Activated B cell treated with CpG ODN at 0.5 μM for 24 hours (primary cell): ENCODE measurements at places on chromosomes 7 and 10. TPM values are rescaled to one million over a fixed set of nuclear protein-coding genes. Genes with fewer than 3 reads are reported as not detected.

DNA sequence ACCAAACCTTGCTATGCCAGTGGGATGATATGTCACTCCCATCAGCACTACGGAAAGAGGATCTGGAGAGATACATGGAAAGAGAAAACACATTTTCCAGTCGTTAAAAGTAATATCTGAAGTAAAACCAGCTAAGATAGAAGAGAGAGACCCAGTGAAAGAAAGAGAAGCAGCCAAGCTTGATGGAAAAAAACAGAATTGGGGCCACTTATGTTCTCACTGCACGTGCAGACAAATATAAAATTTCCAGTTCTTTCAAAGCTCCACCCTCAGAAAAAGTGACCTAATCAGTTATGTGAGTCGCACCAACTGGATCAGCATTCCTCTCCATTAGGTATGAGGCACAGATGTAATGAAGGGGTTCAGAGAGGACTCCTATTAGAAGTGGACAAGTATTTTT, 266.1 kb downstream of the MTERF1 start:
- DNase-seq = no peak

DNA sequence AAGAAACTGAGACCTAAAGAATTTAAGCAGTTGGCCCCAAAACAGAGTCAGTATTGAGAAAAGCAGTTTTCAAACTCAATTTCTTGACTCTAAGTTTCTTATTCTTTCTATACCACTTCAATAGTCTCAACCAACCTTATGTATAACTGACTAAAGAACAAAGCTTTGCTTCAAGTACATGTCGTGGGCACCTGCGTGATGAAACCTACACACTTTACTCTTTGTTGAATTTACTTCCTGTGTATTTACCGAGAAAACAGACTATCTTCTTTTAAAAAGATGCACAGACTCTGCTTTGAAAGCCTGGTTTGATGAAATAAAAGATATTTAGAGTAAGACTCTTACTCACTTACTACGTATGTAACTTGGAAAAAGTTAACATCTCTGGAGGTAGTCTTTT, 297.2 kb upstream of the CDC14C start:
- no peak for DNase-seq

DNA sequence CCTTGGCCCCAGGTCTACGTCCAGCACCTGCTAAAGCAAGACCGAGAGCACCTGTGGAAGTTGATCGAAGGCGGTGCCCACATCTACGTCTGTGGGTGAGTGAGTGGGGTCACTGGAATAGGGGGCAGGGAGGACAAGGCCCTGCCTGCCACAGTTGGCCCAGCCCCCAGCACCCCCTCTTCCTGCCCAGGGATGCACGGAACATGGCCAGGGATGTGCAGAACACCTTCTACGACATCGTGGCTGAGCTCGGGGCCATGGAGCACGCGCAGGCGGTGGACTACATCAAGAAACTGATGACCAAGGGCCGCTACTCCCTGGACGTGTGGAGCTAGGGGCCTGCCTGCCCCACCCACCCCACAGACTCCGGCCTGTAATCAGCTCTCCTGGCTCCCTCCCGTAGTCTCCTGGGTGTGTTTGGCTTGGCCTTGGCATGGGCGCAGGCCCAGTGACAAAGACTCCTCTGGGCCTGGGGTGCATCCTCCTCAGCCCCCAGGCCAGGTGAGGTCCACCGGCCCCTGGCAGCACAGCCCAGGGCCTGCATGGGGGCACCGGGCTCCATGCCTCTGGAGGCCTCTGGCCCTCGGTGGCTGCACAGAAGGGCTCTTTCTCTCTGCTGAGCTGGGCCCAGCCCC, 8.1 kb downstream of the TMEM120A start:
- no peak for DNase-seq

GRCh38 chr10:106078895-106079576, 1085.5 kb downstream of the SORCS1 start:
- no peak for DNase-seq

- DNase-seq = no peak
Observed at GRCh38 chr10:103021900-103022293, 103.8 kb downstream of the CNNM2 start.

DNA sequence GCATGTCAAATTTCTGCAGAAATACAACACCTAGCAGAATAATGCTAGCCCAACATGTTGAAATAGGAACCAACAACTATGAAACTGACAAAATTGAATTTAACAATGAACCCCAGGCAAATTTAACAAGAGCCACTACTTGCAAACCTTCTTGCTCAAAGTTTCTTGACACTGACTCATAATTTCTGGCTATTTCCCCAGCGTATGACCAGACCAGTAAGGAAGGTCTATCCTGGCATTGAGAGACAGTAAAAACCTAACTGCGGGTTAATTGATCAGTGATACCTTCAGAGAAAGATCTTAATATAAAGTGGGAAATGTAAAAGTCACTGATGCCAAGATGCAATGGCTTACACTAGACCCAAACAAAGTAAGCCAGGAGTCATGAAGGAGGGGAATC, 510.1 kb downstream of the ARL4A start:
- no peak for DNase-seq

GRCh38 chr10:82660986-82661385, 786.0 kb downstream of the NRG3 start:
- no peak for DNase-seq

Gene SH2D4B
- total RNA-seq = 0.07 TPM in 1 of 2 replicates, not detected in the other

Gene MEOX2
- not detected in 2 replicates for total RNA-seq

Gene BMI1
- 62.3 and 70.1 TPM in 2 replicates for total RNA-seq

Gene SYT15
- total RNA-seq = 0.86 and 1.1 TPM in 2 replicates
